Stimulated activated CD4-positive, alpha-beta T cell treated with anti-CD3 and anti-CD28 coated beads, Interleukin-2, amount 100 ng/mL, for 24 hours (primary cell): ENCODE measurements at places on chromosomes 3 and 15.

DNA sequence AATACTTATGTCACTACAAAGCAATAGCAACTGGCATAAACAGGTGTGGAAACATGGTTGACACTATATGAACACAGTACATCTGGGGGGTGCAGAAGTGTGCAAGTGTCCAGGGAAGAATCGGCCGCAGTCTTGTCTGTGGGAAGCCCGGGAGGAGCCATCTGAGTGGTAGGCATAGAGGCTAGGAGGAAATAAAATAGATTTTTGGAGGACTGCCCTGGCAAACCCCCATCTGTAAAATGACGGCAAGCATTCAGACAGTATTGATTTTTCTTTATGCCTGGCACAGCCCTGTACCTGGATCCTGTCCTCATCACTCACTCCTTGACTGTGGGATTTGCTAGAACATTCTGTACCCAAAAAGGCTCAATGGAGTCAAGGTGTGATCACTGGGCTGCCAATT, 31.3 kb downstream of the THSD4 start:
- no peak for DNase-seq

DNA sequence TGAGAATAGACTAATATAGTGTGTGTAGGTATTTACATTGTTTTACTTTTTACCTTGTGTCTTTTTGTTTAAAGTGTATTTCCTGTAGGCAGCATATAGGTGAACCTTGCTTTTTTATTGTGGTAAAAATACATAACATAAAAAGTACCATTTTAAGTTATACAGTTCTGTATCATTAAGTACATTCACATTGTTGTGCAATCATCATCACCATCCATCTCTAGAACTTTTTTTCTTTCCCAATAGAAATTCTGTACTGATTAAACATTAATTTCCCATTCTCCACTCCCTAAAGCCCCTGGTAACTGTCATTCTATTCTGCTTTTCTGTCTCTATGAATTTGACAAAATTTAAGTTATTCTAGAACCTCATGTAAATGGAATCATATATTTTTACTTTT, 48.2 kb upstream of the EIF5A2 start:
- DNase-seq, result no peak

DNA sequence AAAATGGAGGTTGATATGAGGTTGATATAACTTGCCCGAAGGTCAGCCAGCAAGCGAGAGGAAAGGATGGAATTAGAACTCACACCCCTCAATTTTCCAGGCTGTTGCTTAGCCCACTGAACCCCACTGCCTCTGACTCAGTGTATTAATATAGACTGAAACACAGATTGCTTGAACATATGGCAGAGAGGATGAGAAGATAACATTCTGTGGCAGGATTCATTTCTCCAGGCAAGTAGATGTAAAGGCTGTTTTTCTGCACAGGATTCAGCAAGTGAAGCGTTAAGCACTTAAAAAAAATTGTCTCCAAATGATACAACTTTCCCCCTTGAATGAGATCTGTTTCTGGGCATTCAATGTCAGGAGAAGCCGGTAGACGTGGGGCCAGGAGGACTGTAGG, 335.2 kb downstream of the GAP43 start:
- DNase-seq, result no peak

DNA sequence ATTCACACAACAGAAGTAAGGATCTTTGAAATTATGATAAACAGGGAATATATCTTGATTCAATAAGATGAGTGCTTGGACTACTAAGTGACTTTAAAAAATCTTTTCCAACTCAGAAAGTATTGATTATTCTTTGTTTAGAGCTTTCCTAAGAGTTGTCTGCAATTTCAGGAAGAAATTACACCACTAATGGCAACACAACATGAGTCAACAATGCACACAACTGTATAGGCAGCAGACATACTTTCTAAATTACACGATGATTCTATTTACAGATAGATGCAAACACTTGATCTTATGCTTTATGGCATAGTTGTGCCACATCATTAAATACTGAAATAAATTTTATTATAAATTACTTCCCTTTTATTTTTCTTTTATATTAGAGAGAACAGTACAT, 4.4 kb downstream of the NAA50 start:
- DNase-seq, result no peak

DNA sequence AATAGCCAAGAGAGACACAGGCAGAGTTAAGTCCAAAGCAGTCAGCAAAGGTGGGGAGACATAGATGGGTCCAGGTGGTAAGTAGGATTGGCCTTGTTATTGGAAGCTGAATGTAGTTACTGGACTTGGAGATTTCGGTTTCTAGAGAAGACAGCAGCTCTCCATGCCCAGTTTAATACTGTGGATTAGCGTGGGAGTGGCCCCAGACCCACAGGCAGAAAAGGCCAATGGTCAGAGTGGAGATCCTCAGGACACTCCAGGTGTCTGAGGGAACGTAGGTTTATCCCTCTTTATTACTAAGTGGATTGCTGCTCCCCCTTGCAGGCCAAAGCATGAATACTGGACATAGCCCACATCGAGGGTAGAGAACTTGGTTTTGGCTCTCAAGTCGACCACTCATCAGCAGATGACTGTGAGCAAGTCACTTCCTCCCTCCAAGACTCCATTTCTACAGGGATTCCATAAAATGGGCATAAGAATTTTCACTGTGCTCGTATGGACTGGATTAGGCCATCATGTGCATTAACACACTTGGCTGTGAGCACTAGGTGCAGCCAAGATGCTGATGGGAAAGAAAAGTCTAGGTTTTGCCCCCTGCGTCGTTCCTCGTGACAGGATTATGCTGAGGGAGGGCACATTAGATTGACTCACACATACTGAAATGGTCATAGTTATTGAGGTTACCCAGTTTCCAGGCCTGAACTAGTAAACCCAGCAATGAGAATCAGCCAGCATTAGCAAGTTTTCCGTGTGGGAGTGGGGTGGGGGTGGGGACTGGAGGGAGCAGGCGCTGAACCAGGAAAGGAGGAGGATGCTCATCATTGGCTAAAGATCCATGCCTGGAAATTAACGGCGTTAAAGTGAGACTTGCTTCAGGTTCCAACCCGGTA, 225.2 kb upstream of the TPRG1 start:
- no peak for DNase-seq

DNA sequence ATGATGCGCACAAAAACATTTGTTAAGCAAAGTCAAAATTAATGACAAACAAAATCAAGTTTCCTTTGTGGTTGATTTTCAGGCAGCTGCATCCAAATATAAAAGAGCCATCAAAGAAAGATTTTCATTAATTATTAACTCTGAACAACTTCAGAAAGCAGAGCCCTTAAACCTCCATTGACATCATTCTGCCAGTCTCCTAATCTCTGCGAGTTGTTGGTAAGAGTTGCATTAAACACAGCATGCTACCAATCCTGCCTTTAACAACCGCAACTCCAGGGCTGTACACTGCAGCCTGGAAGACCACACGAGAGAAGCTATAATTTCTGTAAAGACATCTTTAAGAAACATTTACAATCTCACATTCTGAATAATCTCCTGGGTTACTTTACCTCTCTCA, 204.6 kb downstream of the NR2F2 start:
- DNase-seq, result no peak

- no peak for DNase-seq
These were observed 895.4 kb downstream of the FHIT start for GRCh38 chr3:60355825-60356224.

- no peak for DNase-seq
These were observed 98.4 kb upstream of the PFN2 start for GRCh38 chr3:150069154-150069527.
